GM20000 (cell line): ENCODE measurements at places on chromosomes 7 and 10.

DNA sequence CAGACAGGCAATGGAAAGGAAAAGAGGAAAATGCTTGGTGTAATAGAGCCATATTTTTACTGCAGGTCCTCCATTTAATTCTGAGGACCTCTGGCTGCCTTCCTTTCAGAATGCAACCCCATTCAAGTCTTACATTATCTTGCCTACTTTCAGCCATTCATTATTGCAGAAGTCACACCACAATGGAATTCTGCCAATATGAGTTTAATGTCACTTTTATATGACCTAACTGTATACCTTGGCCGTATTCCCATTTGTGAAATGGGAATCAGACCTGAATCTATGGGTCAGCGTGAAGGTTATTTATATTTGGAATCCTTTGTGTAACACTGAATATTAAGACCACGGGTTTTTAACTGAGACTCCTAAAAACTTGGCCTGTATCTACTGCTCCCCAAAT is 241.7 kb upstream of the AOAH start:
- DNase-seq = no peak

DNA sequence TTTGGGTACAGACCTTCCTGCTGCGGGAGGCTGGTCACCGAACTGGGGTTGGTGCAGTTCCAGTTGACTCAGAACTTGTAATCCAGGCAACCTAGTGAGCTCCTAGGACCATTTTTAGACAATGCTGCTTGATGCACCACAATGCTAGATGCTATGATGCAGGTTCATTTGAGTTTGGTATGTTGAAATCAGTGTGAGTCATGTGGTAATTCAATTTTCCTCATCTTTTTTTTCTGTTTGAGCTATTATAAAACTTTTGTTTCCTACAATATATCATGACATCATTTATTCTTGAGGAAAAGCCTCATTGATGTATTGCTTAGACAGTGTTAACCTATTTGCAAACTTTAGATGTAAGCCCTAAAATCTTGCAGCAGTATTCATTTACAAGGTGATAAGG is 40.9 kb upstream of the MTPN start:
- no peak for DNase-seq

- peak; percentile 74 for DNase-seq
Measured at GRCh38 chr7:128361411-128362379, at the start of gene PRRT4. Gene PRRT4, minus strand, starts transcription at chr7:128361690.

DNA sequence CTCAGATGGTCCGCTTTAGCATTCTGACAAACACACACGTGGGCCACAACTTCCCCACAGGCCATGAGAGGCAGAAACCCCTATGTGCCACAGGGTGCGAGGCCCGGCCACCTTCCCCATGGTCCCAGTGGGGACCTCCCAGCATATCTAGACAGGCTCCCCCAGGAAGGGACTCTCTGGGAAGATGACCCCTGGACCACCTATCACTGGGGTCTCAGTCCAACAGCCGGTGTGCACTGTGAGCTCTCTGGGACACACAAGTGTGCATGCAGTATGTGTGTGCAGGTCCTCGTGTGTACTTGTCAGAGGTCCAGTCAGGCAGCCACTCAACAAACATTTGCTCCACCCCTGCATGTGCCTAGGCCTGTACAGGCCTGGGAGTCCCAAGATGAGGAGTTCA is 18.7 kb downstream of the GRID1 start:
- no peak for DNase-seq

- no peak for DNase-seq
Measured at GRCh38 chr7:42197451-42197850, 39.6 kb downstream of the GLI3 start.

DNA sequence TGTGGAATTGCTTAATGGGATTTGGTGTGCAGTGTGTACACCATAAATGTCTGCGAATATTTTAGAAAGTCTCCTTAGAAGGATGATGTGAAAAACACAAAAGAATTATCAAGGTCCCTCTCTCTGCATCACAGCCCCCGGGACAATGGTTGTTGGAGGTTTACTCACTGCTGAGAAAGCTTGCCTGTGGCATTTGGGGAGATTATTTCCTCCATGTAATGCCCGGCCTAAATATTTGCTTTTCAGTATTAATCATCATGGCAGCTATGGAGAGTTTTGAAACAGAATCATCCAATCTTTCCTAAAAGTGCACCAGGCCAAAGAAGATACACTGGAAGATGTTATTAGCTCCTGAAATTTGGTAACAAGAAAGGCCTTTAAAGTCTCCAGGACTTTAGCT is 113.8 kb upstream of the ADCY1 start:
- no peak for DNase-seq

DNA sequence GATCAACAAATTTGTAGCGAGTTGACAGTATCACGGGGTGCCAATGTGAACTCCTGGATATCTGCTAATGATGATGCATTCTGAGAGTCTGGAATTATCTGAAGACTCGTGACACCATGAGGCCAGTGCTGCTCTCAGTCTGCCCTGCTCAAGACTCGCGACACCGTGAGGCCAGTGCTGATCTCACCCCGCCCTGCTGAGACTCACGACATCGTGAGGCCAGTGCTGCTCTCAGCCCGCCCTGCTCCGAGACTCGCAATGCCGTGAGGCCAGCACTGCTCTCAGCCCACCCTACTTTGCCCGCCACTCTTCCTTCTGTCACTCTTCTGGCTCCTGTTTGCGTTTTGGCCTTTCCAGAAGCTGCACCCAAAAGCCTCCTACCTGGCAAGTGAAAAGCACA is 411.8 kb downstream of the PTPRN2 start:
- DNase-seq = no peak

- no peak for DNase-seq
Measured at GRCh38 chr7:133570321-133570720, 317.4 kb downstream of the EXOC4 start.

DNA sequence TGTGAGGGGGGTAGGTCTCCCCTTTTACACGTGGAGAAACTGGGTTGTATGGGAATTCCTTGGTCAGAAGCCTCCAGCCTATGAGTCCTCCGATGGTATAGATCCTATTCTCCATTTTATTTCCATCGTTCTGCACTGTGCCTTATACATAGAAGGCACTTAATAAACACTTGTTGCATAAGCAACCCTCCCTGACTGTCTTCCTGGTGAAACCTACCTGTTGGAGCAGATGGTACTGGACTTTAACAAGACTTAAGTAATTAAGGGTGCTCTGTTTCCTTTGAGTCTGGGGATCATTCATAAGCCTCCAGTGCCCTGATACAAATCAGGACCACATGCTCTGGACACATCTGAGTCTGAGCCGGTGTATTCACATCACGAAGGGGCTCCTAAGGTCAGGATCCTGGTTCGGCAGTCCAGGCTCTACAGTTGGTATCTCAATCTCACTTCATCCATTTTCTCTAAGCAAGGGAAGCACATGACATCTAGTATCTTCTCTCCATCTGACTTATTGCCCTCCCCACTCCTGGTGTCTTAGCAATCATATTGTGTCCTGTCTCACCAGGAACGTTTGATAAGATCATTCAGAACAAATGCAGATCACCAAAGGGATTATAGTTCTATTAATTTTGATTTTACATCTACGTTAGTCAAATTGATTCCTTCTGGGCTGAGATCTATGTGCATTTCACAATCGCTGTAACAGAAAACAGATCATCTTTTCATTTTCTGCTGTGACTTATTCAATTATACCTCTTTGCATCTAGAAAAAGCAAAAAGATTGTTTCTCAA is 22.8 kb upstream of the EZH2 start:
- DNase-seq = no peak

DNA sequence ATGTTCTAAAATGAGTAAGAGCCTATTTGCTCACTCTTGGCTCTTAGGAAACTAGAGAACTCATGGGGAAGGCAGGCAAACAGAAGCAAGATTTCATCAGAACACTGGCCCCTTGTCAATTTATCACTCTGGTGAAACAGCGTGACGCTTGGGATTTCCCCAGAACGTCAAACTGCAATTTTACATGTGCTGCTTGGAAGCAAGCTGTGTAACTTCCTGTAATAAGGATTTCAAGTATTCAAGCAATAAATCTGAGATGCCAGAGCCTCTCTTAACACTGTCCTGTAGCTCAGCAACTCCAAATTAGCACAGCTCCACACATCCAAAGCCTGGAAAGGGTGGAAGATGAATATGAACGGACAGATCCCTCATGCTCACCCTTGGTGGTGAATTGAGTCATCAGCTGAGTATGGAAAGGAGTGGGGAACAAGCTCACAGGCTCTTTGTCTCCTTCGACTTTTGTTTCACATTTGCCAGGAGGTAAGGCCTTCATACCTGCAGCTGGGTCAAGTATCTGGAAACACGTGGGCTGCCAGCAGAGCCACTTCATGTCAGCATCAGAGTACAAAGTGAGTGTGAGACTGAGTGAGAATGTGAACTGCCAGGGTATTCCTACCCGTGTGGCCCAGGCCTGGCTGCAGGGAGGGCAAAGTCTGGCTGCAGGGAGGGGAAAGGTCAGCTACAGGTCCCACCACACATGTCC is 140.4 kb upstream of the NAMPT start:
- peak; percentile 72 for DNase-seq

DNA sequence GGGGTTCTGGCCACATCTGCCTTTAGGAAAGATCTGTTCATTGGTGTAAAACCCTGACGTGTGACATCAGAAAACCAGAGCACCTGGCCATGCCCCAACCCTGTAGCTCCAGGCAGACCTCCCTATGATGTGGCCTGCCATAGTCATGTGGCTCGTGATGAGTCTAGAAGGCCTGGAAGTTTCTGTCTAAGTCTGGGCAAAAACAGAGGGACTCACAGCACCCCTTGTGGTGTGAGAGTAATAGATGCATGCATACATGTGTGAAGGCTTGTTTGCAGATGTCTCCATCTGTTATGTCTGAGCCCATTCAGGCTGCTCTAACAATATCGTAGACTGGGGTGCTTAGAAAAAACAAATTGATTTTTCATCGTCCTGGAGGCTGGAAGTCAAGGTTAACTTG is 309.3 kb downstream of the PAXIP1 start:
- no peak for DNase-seq

GRCh38 chr7:156823435-156823834 is 69.5 kb downstream of the LMBR1 start:
- no peak for DNase-seq

DNA sequence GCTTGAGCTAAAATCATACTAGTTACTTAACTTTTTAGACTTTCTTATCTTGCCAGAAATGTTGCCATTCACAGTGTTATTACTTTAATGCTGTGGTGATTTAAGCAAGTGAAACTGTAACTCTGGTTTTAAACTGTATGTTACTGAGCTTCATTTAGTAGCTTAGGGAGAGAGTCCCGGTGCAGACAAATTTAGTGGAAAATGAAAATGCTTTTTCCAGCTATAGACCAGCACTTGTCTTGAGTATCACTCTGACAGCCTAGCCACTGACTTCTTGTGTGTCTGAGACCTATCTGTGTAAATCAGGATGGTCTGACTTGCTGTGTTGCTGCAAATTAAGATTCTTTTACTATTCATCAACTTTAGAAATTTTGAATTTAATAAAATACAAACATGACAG is 200.8 kb downstream of the CACNB2 start:
- DNase-seq = no peak

DNA sequence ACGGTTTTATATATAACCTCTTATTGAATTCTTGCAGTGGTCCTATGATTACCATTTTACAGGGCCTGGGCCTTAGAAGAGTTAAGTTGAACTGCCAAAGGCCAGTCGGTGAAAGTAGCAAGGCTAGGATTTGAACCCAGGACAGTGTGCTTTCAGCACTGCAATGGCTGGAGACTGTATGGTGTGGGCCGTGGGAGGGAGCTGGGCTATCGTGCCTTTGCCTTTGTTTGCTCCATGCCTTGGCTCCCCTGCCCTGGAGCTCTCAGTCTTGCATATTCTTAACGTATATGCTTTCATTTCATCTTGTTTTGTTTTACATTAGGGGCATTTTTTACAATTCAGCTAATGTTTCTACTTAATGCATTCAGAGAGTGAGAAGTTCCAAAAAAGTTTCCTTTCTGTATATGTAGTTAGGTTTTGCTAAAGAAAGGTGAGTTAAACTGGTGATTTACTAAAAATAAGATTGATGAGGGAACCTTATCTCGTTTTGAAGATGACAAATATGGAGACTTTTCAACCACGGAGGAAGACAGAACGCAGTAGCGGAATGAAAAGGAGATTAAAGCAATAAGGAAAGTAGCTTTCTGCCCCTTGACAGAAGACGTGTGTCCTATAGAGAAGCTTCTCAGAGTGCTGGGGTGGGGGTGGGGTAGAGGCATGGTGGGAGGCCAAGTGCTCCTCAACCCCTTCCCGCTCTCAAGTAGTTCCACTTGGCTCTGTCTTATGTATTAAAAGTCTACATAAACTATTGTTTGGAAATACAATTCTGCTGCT is 82.5 kb downstream of the RTKN2 start:
- peak; percentile 13 for DNase-seq

- DNase-seq = no peak
Measured at GRCh38 chr10:52030975-52031374, 283.1 kb upstream of the DKK1 start.

GRCh38 chr10:131925011-131925649 is 24.3 kb downstream of the PPP2R2D start:
- no peak for DNase-seq

- peak; percentile 64 for DNase-seq
Measured at GRCh38 chr7:98251231-98251600, 816 bp downstream of the TECPR1 start.

DNA sequence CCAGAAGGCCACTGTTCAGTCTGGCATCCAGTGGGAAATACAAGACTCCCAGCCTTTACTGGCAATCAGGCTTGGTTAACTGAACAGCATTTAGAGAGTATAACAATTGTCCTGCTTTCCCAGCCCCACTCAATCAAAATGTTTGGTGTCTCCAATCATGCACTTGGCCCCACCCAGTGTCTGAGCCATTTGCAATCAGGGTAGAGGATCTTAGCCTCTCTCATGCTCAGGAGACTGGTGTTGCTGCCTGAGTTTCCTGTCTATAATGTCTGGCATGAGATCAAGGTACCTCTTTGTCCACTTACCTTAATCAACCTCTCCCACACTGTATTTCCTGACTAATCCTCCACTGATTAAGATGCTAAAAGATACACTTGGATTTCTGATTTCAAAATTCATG is 290.2 kb upstream of the GHITM start:
- DNase-seq = no peak

- no peak for DNase-seq
Measured at GRCh38 chr7:47991270-47991669, 11.9 kb upstream of the HUS1 start.

DNA sequence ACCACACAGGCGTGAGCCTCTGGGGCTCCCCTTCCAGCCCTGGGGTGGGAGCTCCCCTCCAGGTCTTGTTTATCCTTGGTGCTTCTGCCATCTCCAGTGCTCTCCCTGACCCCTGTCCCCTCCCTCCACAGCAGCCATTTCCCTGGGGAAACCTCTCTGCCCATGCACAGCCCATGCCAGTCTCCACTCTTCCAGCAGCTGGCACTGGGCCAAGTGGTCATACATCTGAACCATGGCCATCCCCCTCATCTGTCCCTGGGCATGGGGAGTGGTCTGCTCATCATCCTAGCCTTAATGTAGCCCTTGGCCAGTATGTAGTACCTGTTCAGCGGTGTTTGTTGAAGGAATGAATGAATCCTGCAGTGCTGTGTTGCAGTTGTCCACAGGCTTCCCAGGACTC is 172.4 kb upstream of the ZNF32 start:
- DNase-seq = no peak
